ENCODE measurements at places on chromosomes 11 and 22.
A peak's percentile ranks its signal among the peaks of the same experiment; 100 is the strongest.

GRCh38 chr11:62627713-62628112 lies 5.9 kb upstream of the B3GAT3 start:
- no peak for DNase-seq

GRCh38 chr11:45924927-45925326 lies 2.5 kb downstream of the LARGE2 start:
- DNase-seq: no peak

- no peak for DNase-seq
These were observed 127.4 kb downstream of the SPON1 start for GRCh38 chr11:14089690-14090462.

DNA sequence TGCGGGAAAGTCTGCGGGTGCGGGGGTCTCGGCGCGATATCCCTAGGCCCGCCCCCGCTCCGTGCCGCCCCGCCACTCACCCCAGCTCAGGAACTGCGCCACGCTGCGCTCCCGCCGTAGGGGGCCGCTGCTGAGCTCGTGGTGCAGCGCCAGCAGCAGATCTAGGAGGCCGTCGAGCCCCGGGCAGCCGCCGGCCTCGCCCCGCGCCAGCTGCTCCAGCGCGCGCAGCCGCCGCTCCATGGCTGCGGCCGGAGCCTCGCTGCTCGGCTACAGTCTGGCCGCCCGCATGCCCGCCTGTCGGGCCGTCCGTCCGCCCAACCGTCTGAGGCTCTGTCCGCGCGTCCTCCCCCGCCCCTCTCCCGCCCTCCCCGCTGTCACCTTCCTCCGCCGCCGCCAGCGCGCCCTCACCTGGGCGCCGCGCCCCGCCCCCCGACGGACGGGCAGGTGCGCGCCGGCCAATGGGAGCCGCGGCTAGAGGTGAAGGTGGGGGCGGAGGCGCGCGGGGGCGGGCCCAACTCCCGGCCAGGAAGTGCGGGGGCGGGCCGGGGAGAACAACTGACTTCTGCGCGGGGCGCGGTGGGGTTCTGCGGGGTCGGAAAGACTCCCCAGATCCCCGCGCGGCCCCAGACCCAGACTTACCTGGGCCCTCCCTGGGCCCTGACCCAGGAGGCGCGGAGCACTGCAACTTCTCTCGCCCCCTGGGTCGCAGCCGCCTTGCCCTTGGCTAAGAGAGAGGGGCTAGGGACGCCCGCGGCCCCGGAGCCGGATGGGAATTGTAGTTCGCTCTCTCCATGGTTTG lies at the start of gene CDC42BPG:
CDC42BPG (minus strand) TSS at position 324 of the 799 bp plus-strand sequence; CDS start at position 240, 84 bp downstream.
- no peak for DNase-seq

GRCh38 chr22:48488149-48488551 lies 1339.5 kb downstream of the BRD1 start:
- DNase-seq: no peak

DNA sequence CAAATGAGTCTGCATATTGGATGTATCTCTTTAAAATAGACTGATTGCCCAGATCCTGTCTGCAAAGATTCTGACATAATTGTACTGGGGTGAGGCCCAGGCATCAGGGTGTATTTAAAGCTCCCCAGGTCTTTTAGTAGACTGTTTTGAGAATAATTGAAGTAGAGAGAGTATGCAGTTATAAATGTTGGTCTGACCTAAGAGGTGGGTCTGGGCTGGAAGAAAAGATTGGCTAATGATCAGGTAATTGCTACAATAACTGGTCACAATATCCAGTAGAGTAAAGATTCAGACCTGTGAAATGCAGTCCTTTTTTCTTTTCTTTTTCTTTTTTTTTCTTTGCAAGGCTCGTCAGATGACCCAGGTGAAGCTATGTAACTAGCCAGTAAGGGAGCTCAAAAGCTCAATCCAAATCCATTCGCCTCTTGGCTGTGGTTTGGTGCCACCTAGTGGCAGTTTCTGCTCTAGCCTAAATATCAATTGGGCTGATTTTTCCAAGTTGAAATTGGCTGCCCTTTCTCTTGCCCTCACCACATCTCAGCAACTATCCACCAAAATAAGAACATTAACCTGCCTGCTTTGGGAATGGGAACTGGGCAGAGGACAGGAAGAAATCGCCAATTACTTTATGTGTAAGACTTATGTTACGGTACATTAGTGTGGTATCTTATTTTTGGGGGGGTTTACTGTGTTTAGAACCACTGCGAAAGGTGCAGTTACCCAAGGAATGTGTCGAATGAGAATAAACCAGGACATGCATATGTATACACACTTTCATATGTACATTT lies 45.9 kb downstream of the ZNF143 start:
- peak; percentile 63 for DNase-seq

GRCh38 chr22:22431271-22432220 lies 77.0 kb downstream of the ZNF280B start:
- DNase-seq: peak; percentile 43

DNA sequence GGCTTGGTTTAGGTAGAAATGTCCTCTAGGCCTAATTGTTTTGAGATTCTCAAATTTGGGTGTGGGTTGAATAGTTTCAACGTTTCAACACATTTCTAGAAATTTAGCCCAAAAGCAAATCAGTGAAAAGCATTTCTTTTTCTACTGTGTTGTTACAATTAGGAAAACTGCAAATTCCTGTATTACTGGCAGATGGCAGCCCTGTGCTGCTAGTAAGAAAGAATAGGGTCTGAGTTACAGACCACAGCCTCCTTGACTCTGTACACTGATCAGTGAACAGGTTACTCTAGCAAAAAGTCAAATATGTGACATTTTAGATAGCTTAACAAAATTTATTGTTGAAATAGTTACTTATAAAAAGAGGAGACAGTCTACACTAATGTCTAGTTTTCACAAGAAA lies 703.0 kb downstream of the JRKL start:
- DNase-seq: no peak

DNA sequence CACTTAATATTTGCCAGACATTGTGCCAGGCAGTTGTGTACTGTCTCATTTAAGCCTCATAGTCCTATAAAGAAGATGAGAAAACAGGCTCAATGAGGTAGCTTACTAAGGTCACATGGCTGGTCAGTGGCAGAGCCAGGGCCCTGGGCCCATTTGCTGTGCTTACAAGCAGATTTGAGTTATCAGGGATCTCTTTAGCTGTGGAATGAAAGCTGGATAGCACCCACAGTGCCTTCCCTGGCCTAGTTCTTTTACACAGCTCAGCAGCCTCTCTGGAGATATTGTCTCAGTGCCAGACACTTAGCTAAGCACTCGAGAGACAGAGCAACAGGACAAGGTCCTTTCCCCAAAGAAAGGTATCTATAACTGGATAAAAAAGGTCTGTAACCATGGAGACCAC lies 6.1 kb downstream of the TMEM86A start:
- no peak for DNase-seq

Data from stimulated activated CD4-positive, alpha-beta T cell treated with anti-CD3 and anti-CD28 coated beads, Interleukin-1b, Interleukin-23, amount 100 ng/mL, for 4 hours (primary cell).